ENCODE measurements at places on chromosomes 7 and 10.

- DNase-seq, result peak; percentile 7
These were observed 212.3 kb downstream of the TCERG1L start for GRCh38 chr10:131099028-131099726.

DNA sequence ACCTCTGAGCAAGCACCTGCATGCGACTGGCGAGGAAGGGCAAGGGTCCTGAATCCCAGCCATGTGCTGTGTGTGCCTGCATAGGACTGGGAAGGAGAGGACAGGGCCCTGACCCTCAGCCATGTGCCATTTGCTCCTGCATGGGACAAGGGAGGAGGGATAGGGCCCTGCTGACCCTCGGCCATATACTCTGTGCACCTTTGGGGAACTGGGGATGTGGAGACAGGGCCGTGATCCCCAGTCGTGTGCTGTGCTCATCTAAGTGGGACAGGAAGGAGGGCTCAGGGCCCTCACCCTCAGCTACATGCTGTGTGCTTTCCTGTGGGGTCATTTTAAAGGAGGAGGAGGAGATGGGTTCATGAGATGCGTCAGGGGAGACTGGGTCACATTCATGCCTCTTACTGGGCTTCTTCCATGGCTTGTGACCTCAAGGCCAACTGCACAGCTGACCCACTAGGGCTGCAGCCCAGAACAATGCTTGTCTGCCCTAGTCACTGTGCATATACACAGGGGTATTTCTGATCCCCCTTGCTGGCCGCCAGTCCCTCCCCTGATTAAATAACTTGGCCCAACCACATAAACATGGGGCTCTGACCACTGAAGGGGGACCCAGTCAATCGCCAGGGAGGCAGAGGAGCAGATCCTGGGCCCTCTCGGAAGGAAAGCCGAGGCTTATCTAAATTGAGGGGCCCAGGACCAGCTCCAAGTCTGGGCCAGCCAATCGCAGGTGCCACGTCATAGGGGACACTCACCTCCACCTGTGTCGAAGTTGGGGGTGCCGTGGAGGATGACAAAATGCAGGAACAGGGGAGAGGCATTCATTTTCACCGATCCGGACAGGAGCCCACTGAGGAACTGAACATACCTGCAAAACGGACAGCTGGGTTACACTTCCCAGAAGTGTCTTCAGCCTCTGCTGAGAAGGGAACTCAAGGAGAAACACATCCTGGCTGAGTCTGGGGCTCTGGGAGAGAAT, 167.3 kb downstream of the TNS3 start:
- no peak for DNase-seq

- DNase-seq, result no peak
These were observed 697.8 kb downstream of the NRG3 start for GRCh38 chr10:82572744-82573143.

GRCh38 chr10:22750131-22750530, 35.8 kb upstream of the PIP4K2A start:
- DNase-seq, result no peak

DNA sequence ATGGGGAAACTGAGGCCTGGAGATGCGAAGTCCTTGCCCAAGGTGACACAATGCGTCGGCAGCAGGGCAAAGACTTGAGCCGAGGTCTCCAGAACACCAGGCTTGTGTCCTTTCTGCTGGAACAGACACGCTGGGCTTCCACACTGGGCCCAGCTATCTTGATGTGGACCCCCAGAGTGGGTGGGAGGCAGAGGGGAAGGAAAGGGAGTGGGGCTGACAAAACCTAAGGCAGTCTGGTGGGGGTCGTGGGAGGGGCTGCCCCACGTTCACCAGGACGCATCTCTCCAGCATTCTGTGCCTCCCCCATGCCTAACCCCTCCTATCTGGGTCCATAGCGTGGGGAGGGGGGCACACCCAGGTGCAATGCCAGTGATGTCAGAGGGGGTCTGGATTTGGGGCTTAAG, 38.1 kb downstream of the PPIF start:
- peak; percentile 36 for DNase-seq

DNA sequence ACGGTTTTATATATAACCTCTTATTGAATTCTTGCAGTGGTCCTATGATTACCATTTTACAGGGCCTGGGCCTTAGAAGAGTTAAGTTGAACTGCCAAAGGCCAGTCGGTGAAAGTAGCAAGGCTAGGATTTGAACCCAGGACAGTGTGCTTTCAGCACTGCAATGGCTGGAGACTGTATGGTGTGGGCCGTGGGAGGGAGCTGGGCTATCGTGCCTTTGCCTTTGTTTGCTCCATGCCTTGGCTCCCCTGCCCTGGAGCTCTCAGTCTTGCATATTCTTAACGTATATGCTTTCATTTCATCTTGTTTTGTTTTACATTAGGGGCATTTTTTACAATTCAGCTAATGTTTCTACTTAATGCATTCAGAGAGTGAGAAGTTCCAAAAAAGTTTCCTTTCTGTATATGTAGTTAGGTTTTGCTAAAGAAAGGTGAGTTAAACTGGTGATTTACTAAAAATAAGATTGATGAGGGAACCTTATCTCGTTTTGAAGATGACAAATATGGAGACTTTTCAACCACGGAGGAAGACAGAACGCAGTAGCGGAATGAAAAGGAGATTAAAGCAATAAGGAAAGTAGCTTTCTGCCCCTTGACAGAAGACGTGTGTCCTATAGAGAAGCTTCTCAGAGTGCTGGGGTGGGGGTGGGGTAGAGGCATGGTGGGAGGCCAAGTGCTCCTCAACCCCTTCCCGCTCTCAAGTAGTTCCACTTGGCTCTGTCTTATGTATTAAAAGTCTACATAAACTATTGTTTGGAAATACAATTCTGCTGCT, 82.5 kb downstream of the RTKN2 start:
- no peak for DNase-seq

GRCh38 chr10:126867567-126868365, 37.5 kb upstream of the DOCK1 start:
- no peak for DNase-seq

GRCh38 chr7:82985144-82985802, 177.4 kb downstream of the PCLO start:
- DNase-seq, result no peak

DNA sequence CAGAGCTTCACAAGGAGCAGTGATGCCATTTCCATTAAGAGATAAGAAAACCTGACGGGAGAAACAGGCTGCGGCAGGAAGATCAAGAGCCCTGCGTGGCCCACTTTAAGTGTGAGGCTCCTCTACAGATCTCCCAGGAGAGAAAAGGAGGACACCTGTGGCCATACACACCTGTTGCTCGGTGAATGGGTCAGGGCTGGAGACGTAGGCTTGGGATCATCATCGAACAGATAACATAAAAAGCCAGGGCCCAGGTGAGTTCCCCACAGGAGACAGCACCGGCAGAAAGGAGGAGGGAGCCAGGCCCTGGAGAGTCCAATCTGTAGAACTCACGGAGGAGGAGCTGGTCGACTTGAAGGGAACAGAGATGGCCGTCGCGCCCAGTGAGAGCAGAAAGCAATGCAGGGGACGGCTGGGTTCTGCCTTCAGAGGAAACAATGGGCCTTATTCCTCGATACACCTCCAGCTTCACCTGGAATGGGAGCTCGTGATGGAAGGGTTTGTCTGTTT, 556.8 kb downstream of the DNAJB6 start:
- DNase-seq, result peak; percentile 16

DNA sequence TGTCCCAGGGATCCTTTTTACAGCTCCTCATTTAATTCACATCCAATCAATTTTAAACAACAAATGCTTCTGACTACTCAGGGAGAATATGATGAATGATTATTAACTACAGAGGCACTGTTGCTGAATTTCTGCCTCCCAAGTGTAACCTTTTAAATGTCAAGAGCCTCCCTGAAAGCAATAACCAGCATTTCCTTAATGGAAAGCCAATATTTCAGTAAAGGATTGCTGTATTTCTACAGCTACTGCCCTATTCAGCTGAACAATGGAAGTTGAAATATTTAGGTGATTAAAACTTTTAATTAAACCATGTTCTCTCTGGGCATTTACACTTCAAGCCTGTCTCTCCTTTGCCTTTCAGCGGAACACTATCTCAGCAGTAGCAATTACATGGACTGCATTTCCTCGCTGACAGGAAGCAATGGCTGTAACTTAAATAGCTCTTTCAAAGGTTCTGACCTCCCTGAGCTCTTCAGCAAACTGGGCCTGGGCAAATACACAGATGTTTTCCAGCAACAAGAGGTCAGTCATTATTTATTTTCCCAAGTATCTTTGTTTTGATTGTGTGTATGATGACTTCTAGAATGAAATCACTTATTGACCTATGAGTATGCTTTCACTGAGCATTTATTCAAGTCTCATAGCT, 304.7 kb downstream of the BICC1 start:
- no peak for DNase-seq

GRCh38 chr7:151993977-151994676, 31.3 kb upstream of the GALNT11 start:
- DNase-seq, result no peak

DNA sequence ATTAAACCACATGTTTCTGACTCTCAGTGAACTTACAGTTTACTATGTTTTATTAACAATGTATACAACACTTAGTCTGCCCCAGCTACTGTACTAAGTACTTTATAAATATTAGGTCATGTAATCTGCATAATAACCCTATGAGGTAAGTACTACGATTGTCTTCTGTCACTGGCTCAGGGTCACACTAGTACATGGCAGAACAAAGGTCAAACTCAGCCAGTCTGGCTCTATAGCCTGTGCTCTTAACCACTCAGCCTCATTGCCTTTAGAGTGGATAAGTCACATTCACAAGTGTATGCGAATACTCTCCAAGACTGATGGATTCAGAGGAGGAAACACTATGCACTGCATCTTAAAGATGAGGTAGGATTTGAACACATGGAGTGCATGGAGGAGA, 252.3 kb downstream of the KCNMA1 start:
- no peak for DNase-seq

DNA sequence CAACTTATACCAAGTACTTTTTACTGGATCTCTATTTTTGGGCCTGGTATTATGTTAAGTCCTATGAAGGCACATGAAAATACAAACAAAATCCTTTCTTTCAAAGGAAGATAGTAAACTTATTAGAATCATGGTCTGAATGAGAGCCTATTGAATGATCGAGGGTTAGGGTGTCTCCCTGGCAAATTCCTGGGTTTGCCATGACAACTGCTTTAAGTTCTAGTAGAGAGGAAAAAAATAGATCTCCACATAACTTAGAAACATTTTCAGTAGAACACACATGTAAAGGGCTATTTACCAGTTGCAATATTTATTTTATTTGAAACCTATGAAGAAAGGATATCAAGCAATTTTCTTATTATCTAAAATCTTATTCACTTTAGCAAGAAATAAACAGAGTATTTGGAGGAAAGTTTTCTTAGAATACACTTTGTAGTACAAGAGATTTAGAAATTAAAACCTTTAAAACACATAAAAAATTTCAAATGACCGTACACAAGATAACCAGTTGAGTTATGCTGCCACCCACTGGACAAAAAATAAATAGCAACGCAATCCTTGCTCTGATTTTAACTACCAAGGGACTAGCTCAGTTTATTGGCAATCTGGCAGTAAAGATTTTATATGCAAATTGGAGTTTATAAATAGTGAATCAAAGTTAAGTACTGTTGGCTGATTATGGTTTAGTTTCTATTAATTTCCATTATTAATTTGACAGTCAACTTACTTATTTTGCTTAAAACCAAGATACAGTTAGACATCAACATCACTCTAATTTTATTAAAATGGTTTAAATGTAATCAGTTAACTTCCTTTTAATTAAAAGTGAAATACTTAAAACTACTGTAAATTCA, 33.9 kb downstream of the CACUL1 start:
- no peak for DNase-seq

DNA sequence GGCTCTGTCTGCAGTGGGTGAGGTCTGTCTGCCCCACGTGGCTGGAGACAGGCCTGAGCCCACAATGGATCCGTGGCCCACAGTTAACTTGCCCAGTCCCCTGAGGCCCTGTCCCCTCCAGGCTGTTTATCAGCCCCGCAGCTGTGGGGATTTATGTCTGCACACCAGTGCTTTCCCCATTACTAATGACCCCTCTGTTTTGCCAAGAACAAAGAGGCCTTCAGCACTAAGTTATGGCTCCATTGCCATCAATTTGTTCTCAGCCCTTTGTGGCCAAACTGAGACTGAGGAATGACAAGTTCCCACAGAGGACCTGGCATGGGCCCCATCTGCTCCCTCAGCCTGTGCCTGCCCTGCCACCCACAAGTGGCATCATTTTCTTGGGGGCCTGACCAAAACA, 138.2 kb downstream of the C10orf105 start:
- DNase-seq, result no peak

- peak; percentile 73 for DNase-seq
These were observed 644 bp downstream of the SORBS1 start for GRCh38 chr10:95560278-95561176.

DNA sequence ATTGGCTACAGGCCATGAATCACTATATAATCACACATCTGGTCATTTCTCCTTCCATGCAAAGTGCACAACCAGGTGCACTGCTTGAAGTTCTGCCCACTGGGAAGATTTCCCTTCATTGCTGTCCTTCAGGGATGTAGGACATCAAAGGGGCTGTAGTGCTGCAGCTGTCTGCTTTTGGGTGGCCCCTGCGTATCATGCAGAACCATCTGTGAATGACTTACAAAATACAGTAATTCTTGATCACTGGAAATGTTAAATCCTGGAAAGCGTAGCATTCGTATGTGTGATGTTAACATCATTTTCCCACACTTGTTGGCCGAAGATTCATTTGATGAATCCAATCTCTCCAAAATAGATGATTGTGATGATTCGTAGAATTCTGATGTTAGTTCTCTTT, 22.4 kb downstream of the AKR1C3 start:
- DNase-seq, result no peak

DNA sequence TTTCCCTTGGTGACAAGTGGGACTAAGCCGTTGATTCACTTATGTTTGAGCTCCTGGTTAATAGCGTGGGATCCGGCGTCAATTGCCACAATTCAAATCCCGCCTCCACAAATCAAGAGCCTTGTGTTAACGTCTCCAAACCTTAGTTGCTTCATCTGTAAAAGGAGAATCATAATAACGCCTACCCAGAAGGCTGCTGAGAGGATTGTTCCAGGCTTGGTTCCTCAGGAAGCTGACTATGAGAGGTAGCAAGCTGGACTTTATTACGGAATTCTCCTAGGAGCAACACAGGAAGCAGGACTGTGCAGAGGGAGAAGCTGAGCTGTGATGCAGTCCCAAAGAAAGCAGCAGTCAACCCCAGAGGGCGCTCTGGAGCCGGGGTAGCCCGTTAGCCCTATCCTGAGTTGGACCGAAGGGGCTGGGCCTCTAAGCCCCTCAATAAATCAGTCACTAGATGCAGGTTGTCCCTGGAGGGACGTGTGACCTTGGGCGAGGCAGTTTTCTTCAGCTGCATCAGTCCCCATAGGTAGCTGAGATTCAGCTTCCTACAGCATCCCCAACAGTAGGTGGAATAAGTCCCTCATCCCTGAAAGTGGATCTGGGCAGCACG, 6.9 kb upstream of the BAG3 start:
- DNase-seq, result no peak

GRCh38 chr10:63717027-63717715, 196.0 kb downstream of the REEP3 start:
- no peak for DNase-seq
